ENCODE measurements at places on chromosomes 1 and 21.

DNA sequence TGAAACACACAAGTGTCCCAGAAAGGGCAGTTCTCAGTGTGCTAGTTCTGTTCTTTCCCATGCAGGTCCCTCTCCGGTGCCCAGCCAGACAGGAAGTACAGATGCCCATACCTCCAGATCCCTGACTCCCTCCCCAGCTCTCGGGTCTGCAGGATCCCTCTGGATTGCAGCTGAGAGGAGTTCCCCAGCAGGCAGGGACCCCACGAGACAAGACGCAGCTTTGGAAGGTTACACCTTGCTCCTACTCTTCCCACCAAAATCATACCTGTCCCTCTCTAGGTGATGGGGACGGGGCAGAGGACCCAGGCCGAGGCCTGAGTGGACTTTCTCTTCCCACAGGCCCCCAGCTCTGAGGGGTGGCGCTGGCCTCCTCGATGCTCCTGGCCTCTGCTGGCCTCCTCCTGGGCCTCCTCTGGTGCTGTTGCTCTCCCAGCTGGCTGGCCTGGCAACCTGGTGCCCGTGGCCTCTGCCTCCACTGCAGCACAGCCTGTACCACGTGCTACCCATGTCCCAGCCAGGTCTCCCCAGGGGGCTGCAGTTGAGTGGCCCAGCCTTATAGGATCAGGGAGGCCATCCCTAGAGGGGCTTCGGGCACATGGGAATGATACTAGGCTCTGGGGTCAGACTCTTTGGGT lies 9.4 kb downstream of the LDLRAD2 start:
- DNase-seq: no peak

DNA sequence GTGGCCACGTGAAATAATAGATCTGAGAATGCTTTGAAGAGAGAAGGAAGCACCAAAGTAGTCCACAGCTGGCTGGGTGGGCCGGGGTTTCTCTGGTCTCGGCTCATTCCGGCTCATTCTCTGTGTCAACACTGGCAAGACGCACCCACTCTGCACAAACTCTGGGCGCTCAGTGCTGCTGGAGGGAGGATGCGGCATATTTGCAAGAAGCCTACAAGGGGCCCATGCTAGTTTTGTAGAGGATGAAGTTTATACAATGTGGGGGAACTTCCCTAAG lies 28.8 kb upstream of the TMPRSS2 start:
- no peak for DNase-seq

- DNase-seq: no peak
Measured at GRCh38 chr1:113292603-113293255, 97.6 kb upstream of the MAGI3 start.

DNA sequence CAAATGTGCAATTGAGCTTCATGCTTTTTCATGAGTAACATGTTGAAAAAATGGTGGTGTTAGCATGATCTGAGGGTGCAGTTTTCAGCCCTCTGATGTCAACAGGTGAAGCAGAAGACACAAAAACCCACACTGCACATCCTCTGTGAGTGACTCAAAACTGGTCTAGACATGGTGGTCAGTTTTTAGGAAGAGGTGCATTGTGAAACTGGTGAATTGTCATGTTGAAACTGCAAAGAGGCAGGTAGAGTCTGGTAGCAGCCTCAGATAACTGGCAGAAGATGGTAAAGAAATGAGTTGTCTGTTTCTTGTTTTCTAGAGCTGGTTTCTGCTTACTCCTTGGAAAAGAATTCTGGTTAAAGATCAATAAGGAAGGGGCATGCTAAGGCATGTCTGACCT lies 97.3 kb upstream of the HMCN1 start:
- DNase-seq: no peak

- DNase-seq: no peak
Measured at GRCh38 chr1:28927648-28928313, 13.4 kb downstream of the EPB41 start.

- no peak for DNase-seq
Measured at GRCh38 chr1:86567341-86567740, 20.5 kb downstream of the CLCA4 start.

Data from WTC11 (cell line).